ENCODE measurements at places on chromosomes 12 and 14. TPM values are rescaled to one million over a fixed set of nuclear protein-coding genes. Genes with fewer than 3 reads are reported as not detected.

Gene TSPAN11
- 2.7 TPM for total RNA-seq

DNA sequence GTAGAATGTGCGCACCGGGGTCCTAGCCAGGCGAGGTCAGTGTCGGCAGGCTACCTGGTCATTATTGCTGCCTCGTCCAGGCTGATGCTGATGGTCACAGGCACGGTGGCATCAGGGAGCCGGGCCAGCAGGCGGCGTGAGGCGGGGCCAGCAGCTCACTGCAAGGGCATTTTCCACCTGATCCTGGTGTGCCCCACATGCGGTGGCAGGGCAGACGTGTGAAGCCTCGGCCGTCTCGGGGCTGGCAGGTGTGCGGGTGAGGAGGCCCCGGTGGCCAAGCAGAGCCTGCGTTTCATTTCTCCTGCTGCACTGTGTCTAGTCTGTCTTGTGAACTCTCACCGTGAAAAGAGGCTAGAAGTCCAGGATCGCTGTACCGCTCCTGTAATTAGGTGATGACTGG is 12.0 kb upstream of the AMN start:
- peak; percentile 15 for DNase-seq

DNA sequence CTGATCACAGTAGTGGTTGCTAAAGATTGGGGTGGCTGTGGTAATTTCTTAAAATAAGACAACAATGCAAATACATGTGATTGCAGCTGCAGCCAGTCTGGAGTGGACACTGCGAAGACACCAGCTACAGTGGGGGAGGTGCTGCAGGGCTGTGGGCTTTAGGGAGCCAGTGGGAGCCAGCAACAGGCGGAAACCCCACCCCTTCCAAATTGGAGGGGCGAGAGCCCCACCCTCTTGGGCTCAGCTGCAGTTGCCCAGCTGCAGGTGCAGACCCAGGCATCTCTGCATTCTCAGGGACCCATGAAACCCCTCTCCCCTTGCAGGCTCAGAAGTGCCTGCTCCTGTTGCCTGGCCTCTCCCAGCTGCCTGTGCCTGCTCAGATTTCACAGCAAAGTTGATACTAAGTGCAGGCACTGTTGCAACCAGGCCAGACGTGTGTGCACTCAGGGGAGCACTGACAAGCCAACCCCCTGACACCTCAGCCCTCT is 104.8 kb downstream of the MYF5 start:
- DNase-seq: peak; percentile 14

- no peak for DNase-seq
Observed at GRCh38 chr12:6340032-6340638, 1.7 kb downstream of the TNFRSF1A start.

Gene MYH7
- total RNA-seq: not detected

DNA sequence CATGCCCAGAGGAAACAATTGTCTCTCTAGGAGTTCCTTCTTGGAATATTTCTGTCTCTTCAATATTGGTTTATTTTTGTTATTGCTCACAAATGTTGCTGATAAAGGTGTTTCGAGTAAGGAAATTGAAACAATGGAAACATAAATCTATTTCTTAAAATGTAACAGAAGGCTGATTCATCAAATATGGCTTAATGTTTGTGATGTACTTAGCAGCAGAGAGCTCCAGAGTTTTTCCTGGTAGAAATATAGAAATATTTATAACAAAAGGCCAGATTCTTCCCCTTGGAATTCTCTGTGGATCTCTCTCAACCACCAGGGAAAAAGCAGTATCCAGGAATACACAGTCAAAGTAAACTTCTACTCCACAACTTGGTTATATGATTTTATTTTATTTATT is 149.2 kb upstream of the LRIG3 start:
- no peak for DNase-seq

Gene CCDC197
- not detected for total RNA-seq

DNA sequence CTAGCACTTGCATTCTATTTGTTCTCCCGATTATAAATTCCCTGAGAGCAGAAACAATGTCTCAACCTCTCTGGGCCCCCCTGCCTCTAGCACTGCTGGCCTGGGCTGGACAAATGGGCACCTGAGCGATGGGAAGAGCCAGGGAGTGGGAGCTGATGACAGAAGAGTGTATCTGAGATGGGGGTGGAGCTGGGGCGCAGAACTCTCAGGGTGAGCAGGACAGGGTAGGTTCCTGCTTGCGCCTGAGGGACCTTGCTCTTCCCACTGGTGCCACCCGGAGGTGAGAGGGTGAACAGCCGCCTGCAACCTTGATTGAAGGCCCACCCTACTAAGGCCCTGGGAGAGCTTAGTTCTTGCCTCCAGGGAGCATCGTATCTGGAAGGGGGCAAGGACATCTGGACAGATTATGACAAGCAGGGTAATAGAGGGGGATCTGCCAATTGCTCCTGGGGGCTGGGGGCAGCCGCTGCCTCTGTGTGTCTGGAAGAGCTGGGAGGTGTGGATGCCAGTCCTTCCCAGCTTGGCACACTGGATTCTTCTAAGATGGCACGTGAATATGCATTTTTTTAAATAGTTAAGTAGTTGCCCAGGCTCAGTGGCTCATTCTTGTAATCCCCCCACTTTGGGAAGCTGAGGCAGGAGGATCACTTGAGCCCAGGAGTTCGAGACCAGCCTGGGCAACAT is 43.0 kb upstream of the TSPAN9 start:
- DNase-seq: peak; percentile 46

DNA sequence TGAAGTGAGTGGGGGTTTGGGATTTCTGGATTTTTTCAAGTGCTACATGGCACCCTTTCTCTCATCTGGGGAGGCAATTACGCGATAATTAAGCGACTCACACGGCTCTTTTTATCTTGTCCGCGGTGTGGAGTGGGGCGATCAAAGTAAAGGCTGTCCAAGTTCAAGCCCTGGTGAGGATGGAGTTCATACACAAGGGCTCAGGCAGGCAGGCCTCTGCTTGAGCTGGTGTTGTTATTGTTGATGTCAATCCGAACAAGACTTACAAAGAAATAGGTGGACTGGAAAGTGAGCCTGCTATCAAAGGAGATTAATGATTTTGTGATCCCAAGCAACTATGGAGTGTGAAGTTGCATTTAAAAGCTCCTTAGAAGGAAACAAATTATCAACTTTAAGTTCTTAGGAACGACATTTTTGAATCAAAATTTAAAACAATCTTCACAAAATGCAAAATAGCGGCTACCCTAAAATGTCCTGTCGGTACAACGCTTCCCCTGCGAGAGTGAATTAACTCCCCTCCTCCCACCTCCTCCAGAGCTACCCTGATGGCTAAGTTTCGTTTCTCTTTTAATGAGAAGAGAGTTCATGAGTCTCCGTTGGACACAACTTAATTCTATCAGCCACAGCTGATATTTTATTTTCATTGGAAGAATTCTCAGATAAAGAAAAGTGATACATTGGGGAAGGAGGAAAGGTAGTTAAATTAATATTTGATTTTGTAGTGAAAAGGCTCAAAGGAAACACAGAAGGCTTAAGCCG is 5.9 kb downstream of the FOXA1 start:
- DNase-seq: no peak

Gene CMA1
- total RNA-seq: 4.4 TPM

Gene NOS1
- total RNA-seq: 0.45 TPM

GRCh38 chr12:92505254-92506231 is 197.2 kb upstream of the PLEKHG7 start:
- DNase-seq: peak; percentile 67

DNA sequence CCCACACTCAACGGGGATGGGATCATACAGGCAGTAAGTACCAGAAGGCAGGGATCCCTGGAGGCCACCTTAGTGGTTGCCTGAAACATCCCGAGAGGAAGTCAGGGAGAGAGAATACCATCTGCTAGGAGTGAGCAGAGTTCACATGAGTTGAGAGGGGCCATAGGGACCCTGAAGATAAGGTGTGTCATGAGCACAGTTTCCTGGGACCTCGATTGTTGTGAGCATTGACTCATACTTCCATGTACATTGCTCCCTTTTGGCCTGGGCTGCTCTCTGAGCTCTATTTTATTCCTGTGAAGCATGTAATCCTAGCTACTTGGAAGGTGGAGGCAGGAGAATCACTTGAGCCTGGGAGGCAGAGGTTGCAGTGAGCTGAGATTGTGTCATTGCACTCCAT is 120.5 kb downstream of the TBC1D30 start:
- DNase-seq: no peak

GRCh38 chr12:98402091-98402490 is 113.3 kb upstream of the TMPO start:
- no peak for DNase-seq

Gene ABCC9
- total RNA-seq: 5.9 TPM

Data from left colon (tissue), 2 donors.